ENCODE measurements at places on chromosomes 12 and 14.

- DNase-seq = no peak
Observed at GRCh38 chr14:32200368-32201192, 1.3 kb upstream of the RNU6-7 start.

DNA sequence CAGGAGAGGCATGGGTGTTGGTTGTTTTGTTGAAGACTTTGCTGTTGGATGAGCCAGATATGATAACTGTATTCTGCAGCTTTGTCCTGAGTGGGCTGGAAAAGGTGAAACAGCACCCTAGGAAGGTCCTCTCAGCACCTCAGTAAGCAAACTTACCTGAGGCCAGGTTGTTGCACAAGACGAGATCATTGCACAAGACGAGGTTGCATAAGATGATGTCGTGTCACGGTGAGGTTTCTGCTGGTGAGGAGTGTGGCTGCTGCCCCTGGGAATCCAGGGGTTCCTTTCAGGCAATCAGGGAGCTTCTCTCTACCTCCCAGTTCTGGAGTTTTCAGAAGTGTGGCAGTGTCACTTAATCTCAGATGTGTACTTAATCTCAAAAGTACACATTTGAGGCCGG, 85.6 kb downstream of the GLT1D1 start:
- no peak for DNase-seq

- no peak for DNase-seq
Observed at GRCh38 chr14:72462056-72462455, 431.8 kb downstream of the DPF3 start.

GRCh38 chr12:14369311-14369710, 3.8 kb downstream of the ATF7IP start:
- no peak for DNase-seq

GRCh38 chr12:14810167-14810952, 3.6 kb downstream of the SMCO3 start:
- DNase-seq = no peak

DNA sequence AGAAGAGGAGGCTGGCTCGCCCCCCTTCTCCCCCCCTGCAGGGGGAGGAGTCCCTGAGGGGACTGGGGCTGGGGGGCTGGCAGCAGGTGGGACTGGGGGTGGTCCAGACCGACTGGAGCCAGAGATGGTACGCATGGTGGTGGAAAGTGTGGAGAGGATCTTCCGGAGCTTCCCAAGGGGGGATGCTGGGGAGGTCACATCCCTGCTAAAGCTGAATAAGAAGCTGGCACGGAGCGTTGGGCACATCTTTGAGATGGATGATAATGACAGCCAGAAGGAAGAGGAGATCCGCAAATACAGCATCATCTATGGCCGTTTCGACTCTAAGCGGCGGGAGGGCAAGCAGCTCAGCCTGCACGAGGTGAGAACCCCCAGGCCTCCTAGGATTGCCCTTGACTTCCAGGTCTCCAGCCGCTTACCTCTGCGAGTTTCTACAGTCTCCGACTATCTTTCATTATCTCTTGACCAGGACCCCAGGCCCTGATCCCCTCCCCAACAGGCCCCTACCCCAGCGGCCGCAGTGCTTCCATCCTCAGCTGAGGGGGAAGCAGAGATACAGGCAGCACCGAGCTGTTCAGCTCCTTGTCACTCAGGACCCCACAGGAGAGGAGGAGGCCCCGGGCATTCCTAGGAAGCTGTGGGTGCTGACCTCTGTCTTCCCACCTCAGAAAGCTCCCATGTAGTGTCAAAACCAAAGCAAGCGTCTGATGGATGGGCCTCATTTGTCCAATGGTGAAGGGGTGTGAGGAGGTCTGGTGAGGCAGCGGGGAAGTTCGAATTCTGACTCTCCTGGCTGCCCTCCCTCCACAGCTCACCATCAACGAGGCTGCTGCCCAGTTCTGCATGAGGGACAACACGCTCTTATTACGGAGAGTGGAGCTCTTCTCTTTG, 3.0 kb downstream of the NAB2 start:
- no peak for DNase-seq

DNA sequence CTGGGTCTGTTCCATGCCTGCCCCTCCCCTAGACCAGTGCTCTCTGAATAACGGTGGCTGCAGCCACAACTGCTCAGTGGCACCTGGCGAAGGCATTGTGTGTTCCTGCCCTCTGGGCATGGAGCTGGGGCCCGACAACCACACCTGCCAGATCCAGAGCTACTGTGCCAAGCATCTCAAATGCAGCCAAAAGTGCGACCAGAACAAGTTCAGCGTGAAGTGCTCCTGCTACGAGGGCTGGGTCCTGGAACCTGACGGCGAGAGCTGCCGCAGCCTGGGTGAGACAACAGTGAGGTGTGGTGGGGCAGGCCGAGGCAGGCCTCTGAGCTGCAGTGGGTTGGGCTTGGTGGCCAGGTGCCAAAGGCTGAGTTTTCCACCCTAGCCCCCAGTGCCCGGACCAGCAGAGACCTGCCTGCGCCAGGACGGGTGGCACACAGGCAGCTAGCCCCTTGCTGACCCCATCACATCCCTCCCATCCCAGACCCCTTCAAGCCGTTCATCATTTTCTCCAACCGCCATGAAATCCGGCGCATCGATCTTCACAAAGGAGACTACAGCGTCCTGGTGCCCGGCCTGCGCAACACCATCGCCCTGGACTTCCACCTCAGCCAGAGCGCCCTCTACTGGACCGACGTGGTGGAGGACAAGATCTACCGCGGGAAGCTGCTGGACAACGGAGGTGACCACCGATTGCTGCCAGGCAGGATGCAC, 28.2 kb upstream of the LRP1-AS start:
- DNase-seq = peak; percentile 94

DNA sequence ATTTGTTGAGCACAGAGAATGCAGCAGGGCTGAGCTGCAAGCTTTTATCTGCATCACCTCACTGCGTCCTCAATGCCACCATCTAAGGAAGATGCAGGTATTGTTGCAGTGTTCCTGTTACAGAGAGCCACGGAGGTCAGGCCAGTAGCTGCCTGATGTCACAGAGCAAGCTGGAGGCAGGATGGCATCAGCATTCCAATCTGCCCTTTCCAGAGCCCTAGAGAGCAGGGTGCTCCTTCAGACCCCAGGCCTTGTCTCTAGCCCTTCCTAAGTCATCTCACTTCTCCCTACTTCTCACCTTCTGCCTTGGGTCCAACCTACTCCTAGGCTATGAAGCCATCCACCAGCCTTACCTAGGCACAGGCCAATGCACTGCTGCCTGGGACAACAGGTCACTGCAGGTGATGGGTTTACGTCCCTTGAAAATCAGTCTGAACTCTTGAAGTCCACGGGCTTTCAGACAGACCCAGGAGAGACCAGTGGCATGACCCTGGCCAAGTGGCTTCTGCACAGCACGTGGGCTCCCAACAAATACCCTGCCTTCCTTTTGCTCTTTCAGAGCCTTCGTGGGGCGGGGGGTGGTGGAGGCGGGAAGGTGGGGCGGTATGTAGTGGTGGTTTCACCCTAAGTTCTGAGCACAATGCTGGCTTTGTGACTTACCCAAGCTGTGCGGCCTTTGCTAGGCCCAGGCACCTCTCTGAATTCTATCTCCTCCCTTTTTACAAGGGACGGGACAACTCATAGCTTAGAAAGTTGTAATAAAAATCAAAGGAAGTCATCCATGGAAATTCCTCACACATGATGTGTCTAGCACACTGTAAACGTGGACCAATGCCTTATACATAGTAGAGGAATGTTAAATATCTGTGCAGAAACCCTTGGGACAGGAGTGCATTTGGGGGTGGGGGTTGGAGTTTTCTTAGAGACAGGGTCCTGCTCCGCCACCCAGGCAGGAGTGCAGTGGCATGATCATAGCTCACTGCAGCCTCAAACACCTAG, 136.0 kb downstream of the KSR2 start:
- no peak for DNase-seq

GRCh38 chr12:30830751-30831150, 76.0 kb upstream of the CAPRIN2 start:
- no peak for DNase-seq

GRCh38 chr12:57146961-57147944, at the start of gene LRP1-AS:
Gene LRP1-AS (minus strand): TSS chr12:57147619.
- DNase-seq = no peak

- no peak for DNase-seq
Observed at GRCh38 chr14:90536092-90536491, 139.3 kb downstream of the CALM1 start.

DNA sequence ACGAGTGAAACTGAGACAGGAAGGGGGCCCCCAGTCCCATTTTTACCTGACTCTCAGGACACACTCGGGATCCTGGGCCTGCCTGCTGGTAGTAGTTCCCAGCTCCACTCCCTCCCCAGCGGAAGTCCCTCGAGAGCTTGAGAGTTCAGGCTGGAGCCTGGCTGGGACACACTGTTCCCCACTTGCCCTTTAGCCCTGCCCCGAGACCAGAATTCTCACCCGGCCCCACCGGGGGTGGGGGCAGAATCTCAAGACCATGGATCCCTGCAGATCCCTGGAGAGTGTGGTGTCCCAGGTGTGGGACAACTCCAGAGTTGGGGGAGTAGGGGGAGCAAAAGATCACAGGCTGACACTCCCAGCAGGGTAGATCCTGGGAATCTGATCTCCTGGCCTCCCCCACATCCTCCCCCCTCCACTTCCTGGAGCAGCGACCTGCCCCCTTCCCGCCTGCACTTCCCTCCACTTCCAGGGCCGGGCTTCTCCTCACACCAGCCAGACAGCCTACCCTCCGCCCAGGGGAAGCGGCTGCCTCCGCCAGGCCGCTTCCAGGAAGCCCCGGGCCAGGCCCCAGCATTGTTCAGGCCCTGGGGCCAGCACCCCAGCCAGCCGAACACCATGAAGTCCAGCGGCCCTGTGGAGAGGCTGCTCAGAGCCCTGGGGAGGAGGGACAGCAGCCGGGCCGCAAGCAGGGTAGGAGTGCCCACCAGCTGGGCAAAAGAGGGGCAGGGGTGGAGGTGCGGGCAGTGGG, at the start of gene TNS2:
TNS2 (plus strand) TSS at position 495 of the 748 bp plus-strand sequence; CDS start at position 616, 121 bp downstream.
- peak; percentile 44 for DNase-seq

DNA sequence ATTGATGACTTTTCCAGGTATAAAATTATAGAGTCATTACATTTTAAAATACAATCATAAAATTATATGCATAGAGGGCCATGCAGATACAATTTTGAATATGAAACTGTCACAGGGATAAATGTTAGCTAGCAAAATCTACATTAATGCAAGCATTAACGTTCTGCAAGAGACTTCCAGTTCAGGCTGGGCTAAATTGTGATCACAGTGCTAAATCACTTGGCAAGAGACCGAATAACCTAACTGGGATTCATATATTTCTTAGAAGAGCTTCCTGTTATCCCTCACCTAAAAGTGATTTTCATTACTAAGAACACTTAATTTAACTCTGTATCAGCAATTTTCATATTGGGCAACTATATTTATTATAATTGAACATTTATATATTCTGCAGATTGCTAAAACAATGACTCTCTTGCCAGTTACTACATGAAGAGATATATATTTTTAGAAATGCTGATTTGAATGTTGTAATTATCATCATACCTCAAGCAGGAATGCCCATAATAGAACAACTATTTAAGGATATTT, 83.2 kb downstream of the MGAT4C start:
- DNase-seq = no peak

GRCh38 chr12:13045816-13046215, 1.6 kb downstream of the FAM234B start:
- DNase-seq = no peak

DNA sequence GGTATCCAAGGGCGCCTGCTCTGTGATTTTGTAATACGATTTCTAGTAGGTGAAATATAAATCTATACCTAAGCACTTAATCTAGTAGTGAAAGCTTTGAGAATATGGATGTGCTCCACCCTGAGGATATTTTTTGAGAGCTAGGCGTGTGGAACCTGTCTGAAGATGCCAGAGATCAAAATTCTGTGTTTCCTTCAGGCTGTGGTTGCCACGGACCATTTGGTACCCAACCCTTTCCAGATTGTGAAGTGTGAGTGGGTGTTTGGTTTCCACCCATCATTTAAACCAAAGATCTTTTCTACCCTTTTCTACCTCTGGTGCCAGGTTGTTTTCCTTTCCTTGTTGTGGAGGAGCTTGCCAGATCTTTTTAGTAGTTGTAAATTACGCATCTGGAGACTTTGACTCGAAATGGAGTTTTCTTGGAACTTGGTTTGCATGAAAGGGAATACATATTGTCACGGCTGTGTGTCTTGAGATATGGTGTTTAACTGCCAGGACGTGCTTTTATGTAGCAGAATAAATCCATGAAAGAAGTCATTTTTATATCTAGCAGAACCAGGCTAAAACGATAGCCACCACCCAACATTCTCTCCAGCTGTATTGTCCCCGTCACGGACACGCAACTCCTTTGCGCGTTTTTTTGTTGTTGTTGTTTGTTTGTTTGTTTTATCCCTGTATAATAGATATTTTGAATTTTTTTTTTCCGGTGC, 2.2 kb downstream of the LRFN5 start:
- no peak for DNase-seq

- DNase-seq = no peak
Observed at GRCh38 chr12:26527682-26528081, 305.3 kb downstream of the ITPR2 start.

DNA sequence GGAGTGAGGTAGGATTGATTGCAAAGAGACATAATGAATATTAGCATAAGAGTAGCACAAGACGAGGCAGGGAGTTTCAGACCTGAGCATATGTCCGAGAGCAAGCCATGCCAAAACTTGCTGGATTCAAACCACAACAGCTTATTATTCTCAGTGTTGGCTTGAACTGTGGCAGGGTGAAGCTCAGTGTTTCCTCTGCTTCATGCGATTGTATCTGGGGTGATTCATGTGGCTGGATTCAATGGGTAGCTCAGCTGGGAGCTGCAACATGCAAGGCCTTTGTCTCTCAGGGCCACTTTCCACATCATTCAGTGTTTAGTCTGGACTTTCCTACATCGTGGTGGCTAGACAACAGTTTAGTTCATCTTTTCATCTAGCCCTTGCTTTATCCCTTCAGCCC, 22.1 kb upstream of the E2F7 start:
- no peak for DNase-seq

- DNase-seq = no peak
Observed at GRCh38 chr14:89996963-89997362, 41.2 kb downstream of the TDP1 start.

GRCh38 chr12:117361347-117361751, at the start of gene NOS1:
Gene NOS1 (minus strand): TSS chr12:117361626. CDS start chr12:117331069, 30,557 bp downstream.
- no peak for DNase-seq

DNA sequence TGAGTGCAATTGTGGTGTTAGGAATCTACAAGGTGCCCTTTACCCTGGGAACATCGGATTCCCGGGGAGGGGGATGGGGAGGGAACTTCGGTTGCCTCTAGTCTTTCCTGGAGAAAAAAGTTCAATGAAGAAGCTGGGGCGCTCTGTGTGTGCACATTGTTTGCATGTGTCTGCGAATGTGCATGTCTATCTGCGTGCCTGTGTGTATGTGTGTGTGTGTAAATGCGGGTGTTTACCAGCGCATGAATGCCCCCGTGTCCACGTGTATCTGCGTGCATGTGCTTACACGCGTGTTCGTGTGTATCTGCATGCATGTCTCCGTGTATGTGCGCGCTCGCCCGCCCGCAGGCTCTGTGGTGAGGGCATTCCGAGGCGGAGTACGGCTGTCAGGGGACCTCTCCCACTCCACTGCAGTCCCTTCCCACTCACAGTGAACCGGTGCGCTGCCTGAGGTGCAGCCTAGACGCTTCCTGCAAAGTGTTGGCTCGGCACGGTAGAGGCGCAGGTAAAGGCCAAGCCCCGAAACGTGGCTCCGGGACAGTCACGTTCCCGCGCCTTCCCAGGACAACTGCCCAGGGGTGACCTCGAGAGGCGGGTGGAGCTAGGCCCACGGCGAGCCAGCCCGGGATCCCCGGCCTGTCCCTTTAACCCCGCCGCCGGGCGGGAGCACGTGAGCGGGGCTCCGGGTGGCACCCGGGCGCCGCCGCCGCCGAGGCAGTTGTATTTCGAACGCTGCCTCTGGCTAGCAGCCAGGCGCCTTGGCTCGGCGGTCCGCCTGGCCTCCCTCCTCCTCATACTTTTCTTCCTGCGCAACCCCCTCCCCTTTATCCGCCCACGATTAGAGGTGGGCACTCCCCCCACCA, 539 bp upstream of the HMGA2 start:
- DNase-seq = no peak

GRCh38 chr14:55604488-55604887, 24.5 kb downstream of the KTN1 start:
- DNase-seq = no peak
